ENCODE measurements at places on chromosomes 6 and 20.

DNA sequence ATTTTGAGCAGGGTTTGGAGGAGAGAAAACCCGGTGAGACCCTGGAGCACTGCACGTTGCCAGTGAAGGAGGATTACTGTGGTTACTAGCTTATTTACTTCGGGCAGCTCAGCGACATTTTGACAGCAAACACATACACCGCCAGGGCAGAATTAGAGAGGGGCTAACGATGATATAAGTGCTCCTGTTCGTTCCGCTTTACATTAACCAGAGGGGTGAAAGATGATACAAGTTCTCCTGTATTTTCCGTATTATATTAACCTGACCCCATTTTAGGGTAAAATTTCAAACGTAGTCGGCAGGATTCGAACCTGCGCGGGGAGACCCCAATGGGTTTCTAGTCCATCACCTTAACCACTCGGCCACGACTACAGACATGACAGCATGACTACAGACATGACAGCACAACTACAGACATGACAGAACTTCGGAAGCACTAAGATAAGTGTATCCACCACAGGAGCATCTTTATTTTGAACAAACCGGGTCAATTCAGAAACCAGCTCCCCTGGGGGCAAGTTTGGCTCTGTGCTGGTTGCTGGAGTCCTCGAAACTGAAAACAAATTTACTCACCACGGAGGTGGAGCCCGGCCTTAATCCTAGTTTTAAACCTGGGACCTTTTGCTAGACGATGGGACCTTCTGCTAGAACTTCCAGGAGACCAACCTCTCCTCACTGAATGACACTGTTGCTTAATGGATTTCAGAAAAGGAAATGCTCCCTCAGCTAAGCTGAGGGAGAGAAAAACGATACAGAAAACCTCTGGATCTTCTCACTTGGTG is 80.4 kb upstream of the ZNF184 start:
- peak; percentile 61 for DNase-seq

DNA sequence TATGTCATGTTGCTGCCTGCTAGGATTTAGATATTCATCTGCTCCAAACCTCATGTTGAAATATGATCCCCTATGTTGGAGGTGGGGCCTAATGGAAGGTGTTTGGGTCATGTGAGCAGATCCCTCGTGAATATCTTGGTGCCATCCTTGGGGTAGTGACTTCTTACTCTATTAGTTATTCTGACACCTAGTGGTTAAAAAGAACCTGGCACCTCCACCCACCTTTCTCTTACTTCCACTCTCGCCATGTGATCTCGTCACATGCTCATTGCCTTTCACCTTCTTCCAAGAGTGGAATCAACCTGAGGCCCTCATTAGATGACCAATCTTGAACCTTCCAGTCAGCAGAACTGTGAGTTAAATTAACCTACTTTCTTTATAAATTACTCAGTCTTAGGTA is 549.4 kb upstream of the SYNCRIP start:
- no peak for DNase-seq

DNA sequence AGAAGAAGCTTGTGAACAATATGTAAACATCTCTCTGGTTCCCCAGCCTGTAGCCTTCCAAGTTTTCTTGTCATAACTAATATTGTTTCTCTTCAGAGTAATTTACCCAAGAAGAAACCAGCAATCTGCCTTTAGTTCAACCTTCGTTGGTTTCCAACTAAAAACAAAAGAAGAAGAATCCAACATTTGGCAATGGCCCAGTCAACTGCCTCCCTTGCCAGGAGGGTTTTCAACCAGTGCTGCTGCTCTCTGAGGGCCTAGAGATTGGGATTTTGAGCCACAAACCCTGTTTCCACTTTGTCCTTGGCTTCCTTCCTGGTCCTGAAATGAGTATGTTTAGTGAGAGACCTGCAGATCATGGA is 395.8 kb upstream of the CNR1 start:
- no peak for DNase-seq

GRCh38 chr6:157240059-157240959 is 83.0 kb downstream of the TMEM242 start:
- DNase-seq = peak; percentile 22

GRCh38 chr6:142561511-142562265 is 259.9 kb downstream of the ADGRG6 start:
- DNase-seq = no peak

DNA sequence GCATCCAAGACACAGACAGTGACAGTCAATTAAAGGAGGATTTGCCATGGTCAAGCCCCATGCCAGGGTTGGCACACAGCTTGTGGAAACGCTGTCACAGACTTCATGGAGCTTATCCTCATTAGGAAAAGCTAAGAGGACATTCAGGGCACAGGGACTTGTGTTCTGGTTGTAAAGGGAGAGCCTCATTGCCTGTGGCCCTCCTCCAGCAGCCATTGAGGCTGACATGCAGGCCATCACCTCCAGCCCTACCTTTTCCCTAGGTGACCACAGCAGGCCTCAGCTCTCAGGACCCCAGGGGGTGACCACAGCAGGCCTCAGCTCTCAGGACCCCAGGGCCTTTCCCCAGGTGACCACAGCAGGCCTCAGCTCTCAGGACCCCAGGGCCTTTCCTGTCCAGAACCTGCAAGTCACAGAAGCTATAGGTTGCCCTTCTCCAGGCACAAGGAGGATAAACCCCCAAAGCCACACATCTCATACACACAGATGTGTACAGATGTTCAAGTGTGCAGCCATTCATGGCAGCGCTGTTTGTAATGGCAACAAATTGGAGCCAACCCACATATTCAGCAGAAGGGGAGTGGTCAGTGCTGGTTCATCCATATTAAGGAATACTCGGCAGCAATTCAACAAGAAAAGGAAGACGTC is 26.1 kb downstream of the DUSP22 start:
- no peak for DNase-seq

GRCh38 chr20:8946036-8946940 is 122.6 kb upstream of the PLCB4 start:
- DNase-seq = no peak

DNA sequence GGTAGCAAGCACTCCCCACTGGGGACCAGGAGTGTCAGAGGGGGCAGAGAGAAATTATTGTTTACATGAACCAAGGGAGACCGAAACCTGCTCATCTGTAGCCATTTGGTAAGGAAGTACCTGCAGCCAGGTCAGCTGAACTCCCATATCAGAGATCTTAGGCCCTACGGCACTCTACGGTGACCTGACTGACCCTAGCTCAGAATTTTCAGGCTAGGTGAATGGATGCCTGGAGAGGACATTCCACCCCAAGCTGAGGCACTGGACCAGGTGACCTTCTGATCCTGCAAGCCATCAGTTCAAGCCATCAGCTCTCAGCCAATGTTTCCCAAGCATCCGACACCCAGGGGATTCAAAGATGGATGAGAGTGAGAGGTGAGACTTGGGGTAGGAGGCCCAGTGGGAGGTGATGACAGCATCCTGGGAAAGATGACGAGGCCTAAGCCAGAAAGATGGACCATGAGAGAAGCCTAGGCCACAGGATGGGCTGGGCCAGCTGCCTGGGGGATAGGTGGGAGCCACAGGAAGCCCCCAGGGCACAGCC is 2.8 kb downstream of the ANGPT4 start:
- no peak for DNase-seq

GRCh38 chr6:168156742-168157265 is 77.8 kb upstream of the FRMD1 start:
- DNase-seq = no peak
